Stimulated activated CD4-positive, alpha-beta T cell treated with anti-CD3 and anti-CD28 coated beads, TNF-alpha, amount 100 ng/mL, for 24 hours (primary cell): ENCODE measurements at places on chromosomes 11 and 22.

GRCh38 chr11:134008634-134009071 is 51.9 kb upstream of the IGSF9B start:
- no peak for DNase-seq

GRCh38 chr11:71309181-71309580 is 56.8 kb upstream of the SHANK2 start:
- no peak for DNase-seq

DNA sequence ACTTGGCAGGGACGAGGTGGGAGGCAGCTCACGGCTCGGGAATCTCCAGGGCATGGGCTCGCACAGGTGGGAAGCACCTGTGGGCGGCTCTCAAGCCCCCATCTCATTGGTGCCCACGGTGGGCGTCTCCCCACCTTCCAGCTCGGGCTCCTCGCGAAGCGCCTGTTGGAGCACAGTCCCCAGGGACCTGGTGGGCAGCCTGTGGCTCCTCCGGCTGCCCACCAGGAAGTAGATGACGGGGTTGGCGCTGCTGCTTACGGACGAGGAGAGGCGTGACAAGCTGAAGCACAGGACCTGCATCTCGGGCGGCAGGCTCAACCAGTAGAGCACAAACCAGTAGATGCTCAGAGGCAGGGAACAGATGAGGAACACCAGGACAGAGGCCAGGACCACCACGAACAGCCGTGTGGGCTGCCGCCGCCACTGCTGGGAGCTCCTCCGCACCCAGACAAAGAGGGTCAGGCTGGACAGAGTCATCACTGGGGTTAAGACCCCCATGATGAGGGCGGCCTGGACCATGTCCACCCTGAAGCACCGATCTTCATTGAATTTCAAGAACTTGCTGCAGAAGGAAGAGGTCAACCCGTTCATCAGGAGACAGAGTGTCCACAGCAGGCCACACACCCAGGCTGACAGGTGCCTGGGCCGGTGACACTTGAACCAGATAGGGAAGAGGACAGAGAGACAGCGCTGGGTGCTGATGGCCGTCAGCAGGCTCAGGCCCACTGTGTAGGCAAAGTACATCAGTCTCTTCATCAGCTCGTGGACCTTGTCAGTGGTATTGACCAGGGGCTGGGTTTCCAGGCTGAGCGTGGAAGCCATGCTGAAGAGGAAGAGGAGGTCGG is 633 bp downstream of the MRGPRD start:
- DNase-seq, result no peak

DNA sequence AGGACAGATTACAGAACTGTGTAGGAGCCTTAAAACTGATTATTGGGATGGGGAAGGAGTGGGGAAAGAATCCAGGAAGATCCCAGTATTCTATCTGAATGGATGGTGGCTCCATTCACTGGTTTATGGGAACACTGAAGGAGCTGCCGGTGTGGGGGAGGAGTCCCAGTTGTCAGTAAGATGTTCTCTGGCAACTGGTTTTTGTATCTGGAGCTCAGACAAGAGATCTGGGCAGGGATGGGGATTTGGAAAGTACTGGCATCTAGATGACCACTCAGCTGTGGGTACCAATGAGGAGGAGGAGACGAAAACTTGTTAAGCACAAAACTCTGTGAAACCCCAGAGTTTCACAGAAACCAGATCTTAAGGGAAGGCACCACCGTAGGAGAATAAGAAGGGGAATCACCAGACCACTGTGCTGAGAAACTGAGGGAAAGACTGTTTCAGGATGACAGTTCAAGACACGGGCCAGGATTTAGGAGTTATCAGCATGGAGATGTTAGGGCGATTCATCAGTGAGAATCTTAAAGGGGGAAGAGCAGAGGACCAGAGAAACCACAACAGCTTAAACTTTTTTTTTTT is 28.1 kb downstream of the LDLRAD3 start:
- DNase-seq, result no peak

DNA sequence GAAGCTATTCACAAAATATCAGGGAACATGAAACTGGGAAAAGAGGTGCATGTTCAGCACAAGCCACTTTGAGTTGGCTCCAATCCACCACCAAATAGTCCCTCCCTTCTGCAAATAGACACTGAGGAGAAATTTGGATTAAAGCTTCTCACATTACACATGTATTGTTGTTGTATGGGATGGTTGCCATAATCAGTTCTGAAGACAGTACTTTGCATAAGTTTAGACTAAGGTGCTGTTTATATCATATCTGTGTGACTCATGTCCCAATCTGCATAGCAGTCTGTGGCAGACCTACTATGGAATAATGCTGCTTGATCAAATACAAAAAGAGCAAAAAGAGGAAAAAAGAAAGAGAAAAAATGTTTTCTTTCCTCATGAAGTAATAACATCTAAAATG is 376.7 kb upstream of the DDI1 start:
- DNase-seq, result no peak

GRCh38 chr11:126733685-126734084 is 266.9 kb downstream of the KIRREL3 start:
- no peak for DNase-seq

DNA sequence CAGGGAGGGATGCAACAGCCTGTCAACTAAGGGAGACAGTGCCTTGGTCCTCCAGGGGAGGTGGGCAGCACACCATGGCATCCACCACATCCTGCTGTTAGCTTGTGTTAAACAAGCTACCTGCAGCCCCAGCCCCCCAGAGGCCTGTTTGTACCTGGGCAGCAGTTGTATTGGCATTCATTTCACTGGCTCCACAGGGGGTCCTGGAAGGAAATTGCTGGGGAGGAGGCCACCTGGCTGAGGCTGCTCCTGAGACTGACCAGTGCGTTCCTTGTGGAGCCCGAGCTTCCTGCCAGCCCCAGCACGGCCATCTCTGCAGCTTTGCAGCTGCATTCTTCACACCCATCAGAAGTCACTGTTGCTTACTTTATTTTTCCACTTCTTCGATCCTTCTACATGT is 479.9 kb downstream of the INSC start:
- DNase-seq, result no peak

- DNase-seq, result no peak
These were observed 5.0 kb downstream of the CBX7 start for GRCh38 chr22:39147335-39148025.

- DNase-seq, result no peak
These were observed at the start of gene RHOD for GRCh38 chr11:67056267-67057204. Gene RHOD, plus strand, starts transcription at chr11:67056847. Its CDS starts 56 bp downstream, at chr11:67056903.

GRCh38 chr22:30866811-30867271 is 101.7 kb downstream of the MORC2 start:
- no peak for DNase-seq

DNA sequence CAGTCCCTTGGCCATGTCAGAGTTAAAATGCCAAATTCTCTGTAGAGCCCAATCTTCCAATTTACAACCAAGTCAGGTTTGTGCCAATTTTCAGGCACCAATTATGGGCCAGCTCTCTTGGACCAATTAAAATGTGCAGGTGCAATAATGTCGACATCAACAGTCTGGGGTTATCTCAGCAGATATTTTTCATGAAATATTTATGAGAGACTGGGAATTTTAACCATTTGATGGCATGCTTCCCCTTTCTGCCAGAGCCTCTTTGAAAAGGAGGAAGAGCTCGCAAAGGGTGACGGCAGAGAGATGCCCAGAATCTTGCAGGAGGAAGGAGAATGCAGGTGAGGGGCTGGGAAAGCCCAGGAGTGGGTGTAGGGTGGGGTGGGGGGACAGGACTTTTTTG is 100.8 kb upstream of the SYT13 start:
- DNase-seq, result no peak

DNA sequence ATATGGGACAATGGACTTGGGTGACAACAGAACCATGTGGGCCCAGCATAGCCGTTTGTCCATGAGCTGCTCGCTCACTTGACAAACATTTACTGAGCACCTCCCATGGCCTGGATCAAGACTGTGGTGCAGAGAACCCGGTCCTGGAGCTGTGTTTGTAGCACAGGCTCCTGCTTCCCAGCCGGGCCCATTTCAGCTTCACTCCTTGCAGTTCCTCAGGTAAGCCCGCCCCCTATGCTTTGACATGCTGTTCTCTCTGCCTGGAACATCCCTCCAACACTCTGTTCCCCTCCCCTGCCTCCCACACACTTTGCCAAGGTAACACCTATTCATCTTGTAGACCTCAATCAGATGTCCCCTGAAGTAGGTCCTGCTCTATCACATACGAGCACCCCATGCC is 19.3 kb upstream of the IGSF22 start:
- DNase-seq, result no peak

- no peak for DNase-seq
These were observed 6.7 kb downstream of the NECTIN1 start for GRCh38 chr11:119722281-119722794.

- DNase-seq, result no peak
These were observed 666 bp downstream of the SLC25A18 start for GRCh38 chr22:17563936-17564391.

- DNase-seq, result no peak
These were observed 10.6 kb upstream of the CSNK2A3 start for GRCh38 chr11:11363674-11364073.

DNA sequence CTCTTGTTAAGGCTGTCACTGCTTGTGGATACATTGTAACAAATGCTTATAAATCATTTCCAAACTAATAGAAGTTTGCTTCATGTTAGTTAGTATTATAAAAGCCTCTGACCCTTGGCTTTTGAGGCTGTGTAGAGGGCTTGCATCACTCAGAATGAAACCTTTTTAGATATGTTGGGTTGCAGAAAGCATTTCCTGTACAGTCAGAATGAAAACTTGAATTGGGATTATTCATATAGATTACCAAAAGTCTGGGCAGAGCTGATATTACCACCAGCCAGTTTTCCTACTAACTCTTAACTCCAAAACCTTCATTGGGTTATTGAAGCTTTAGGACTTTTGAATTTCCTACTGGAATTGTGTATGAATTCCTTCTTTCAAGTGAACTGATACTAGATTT is 12.0 kb downstream of the KMT2A start:
- no peak for DNase-seq

DNA sequence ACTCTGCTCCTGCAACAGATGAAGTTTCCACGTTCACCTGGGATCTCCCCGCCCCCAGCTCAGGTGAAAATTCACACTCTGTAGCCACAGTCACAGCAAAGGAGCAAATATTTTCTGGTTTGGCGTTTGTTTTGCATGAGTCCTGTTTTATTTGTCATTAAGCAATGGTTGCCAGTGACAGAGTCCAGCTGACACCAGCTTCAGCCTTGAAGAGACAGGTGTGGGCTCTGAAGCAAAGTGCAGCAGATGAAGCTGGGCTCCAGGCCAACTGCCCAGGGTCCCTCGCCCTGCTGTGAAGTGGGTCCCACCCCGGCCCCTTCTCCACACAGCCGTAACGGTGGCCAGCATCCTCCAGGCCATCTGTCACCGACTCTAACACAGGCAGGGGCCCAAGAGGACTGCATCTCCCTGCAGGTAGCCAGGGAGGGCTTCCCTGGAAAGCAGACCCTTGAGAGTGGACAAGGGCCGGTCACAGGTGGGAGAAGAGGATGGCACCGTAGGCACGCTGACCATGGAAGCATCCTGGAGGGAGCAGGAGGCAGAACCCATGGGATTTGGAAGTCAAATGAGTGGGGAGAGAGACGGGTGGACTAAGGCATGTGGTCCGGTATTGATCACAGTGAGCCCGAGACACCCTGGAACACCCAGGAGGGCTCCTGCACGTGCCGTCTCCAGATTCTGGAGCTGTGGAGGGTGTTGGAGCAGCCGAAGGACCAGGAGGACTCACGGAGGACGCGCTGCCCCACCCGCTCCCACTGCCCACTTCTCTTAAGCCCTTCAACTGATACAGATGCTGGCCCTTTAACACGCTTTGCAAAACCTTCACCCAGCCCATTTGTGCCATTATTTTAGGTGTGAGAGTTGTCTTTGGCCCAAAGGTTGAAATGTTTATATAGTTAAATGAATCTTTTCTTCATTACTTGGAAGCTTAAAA is 294.5 kb downstream of the BRD1 start:
- no peak for DNase-seq

GRCh38 chr11:69114811-69115523 is 40.8 kb upstream of the SMIM38 start:
- no peak for DNase-seq

- no peak for DNase-seq
These were observed 22.6 kb upstream of the ADSL start for GRCh38 chr22:40323681-40324171.
